Neural crest cell (in vitro differentiated cells): ENCODE measurements at places on chromosomes 11 and 22. TPM values are rescaled to one million over a fixed set of nuclear protein-coding genes. Genes with fewer than 3 reads are reported as not detected.

The MS4A12 gene
- not detected in 2 replicates for total RNA-seq

The OR4D5 gene
- total RNA-seq = not detected in 2 replicates

The ARHGAP8 gene
- 0.61 and 0.96 TPM in 2 replicates for total RNA-seq

The SLC22A6 gene
- total RNA-seq = not detected in 2 replicates

The FOLR1 gene
- total RNA-seq = not detected in 2 replicates

The EIF4ENIF1 gene
- total RNA-seq = 47.4 and 48.1 TPM in 2 replicates

The ALDH3B2 gene
- total RNA-seq = not detected in 2 replicates

The GRK3 gene
- total RNA-seq = 19.3 and 19.4 TPM in 2 replicates

The ADM2 gene
- 1.7 TPM in 2 replicates for total RNA-seq

The OR5D18 gene
- total RNA-seq = not detected in 2 replicates

The ACTN3 gene
- 0.16 and 0.35 TPM in 2 replicates for total RNA-seq

The PHF21B gene
- total RNA-seq = 36.5 and 40.4 TPM in 2 replicates

The RGL4 gene
- not detected in 2 replicates for total RNA-seq
